ENCODE measurements at places on chromosomes 13 and 19.

- DNase-seq, result no peak
These were observed 3.1 kb downstream of the ADAMTS10 start for GRCh38 chr19:8607386-8607785.

- no peak for DNase-seq
These were observed 33.7 kb downstream of the SUGT1 start for GRCh38 chr13:52686376-52686775.

DNA sequence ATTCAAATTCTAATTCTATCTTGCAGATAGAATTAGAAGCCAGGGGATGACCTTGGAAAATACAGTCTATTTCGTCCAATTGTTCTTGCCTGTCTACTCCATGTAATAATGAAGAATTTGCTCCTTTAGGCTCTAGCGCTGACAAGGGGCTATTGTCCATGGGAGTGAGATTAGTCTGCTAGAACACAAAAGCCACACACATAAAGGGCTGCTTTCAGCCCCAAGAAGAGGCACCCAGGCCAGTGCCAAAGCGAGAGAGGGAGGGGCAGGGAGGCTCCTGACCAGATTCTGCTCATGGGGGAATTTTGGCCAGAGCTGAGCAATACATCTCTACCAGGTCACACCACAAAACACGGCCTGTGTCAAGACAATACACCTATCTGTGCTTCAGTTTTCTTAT, 1306.9 kb downstream of the UQCRFS1 start:
- DNase-seq, result no peak

GRCh38 chr13:113649212-113649611, 8.8 kb downstream of the ATP4B start:
- DNase-seq, result no peak

- no peak for DNase-seq
These were observed 67.2 kb downstream of the SPACA7 start for GRCh38 chr13:112443191-112443994.

Data from Panc1 (cell line).